ENCODE measurements at places on chromosomes 7 and 10.

- DNase-seq: no peak
Measured at GRCh38 chr10:70193391-70193844, 23.1 kb upstream of the SAR1A start.

GRCh38 chr10:24651923-24652322 lies 71.8 kb downstream of the ARHGAP21 start:
- no peak for DNase-seq

DNA sequence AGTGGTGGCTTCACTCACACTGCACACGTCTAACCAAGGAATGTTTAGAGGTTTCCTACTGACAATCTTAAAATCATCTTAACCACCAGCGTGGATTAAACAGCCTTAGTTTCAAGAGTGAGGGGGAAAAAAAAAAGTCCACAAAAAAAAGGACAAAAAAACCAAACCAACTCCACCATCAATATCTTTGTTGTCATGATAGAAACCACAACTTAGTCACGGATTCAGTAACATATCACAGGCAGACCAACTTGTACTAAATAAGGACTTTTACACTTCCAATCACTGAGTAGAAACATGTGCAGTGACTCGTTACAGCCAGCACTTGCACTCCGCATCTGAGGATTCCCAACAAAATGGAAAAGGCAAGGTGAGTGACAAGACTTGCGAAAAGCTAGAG lies 46.5 kb downstream of the FAM171A1 start:
- DNase-seq: no peak

DNA sequence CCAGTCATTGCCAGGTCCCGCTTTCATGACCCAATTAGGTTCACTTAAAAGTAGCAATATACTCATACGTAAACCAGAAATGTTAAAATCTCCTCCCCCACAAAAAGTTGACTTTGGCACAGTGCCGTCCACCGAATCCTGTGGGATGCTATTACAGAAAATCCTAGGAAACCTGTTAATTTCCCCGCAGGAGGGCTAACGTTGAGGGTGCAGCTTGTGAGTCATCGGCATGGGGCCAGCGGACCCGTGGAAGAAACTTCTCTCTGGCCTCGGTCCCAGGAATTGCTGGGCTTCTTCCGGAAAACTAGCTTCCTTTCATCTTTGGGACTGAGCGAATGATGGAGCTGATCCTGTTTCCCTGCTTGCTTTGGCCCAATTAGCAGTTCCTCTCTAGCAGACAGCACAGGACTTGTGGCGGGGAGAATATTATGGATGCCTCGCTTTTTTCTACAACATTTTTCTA lies 13.5 kb downstream of the CRYGN start:
- no peak for DNase-seq

DNA sequence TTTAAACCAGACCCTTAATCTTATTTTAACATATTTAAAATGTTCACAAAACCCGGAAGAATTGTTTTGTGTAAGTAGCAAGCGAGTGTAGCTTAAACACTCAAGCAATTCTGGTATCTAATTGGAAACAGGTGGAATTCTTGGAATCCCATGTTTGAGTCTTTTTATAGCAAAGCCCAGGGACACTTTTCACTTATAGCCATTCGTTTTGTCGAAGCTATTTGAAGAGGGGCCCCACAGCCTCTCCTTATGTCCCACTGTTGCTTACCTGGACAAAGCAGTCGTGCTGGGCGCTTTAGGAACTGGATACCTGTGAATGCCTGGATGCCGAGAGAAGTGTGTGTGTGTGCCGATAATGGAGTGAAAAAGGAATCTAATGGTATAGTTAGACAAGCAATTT lies 3.3 kb downstream of the CUX1 start:
- DNase-seq: no peak

- DNase-seq: no peak
Measured at GRCh38 chr7:149853157-149853556, 15.0 kb downstream of the ZNF862 start.

GRCh38 chr7:151314401-151314800 lies 27.2 kb upstream of the NUB1 start:
- DNase-seq: no peak

GRCh38 chr7:106139265-106140251 lies 27.4 kb upstream of the SYPL1 start:
- no peak for DNase-seq

GRCh38 chr7:55432939-55433784 lies 68.0 kb downstream of the LANCL2 start:
- peak; percentile 32 for DNase-seq

- DNase-seq: no peak
Measured at GRCh38 chr10:18164093-18164492, 23.9 kb downstream of the CACNB2 start.

DNA sequence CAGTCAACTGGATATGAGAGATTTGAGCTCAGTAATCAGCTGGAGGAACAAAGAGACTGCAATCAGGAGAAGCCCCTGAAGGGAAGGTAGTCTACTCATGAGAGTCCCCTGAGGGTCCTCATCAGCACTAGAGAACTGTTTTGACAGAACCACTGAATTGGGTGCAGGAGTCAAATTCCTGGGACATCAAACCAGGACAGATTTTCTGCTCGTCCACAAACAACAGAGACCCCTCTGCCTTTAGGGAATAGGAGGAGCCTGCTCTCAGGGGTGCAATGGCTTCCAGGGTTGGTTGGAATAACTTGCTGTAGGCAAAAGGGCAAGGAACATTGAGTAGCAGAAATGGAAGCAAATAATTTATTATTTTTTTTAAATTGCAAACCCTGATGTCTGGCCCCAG lies 21.9 kb upstream of the NEUROD6 start:
- DNase-seq: no peak

GRCh38 chr10:124160943-124161582 lies 67.7 kb upstream of the CHST15 start:
- no peak for DNase-seq

GRCh38 chr7:76069238-76069638 lies 21.3 kb downstream of the MDH2 start:
- peak; percentile 64 for DNase-seq

GRCh38 chr10:31604646-31605170 lies 285.7 kb downstream of the ZEB1 start:
- no peak for DNase-seq

- DNase-seq: no peak
Measured at GRCh38 chr7:67863911-67864310, 867.3 kb downstream of the TYW1 start.

GRCh38 chr7:150746921-150747320 lies 9.7 kb downstream of the GIMAP5 start:
- DNase-seq: no peak

DNA sequence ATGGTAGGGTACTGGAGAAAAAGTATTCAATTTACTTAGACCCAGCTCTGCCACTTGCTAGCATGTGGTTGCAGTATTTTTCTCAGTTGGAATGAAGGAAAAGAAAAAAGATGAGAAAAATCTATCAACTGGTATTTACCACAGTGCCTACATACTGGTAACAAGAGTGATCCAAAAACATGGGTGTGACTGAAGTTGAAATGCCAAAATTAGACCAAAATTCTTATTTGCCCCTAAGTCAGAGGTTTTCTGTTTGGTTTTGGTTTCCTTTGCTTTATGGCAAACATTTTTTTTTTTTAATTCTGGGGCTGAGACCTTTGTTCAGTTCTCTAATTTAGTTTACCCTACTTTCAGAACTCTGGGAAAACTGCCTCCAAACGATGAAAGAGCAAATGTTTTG lies 12.3 kb downstream of the HYCC1 start:
- no peak for DNase-seq

- peak; percentile 72 for DNase-seq
Measured at GRCh38 chr10:67864607-67865371, 19.7 kb upstream of the SIRT1 start.

GRCh38 chr7:108724251-108725100 lies 154.8 kb downstream of the DNAJB9 start:
- DNase-seq: no peak

GRCh38 chr7:45236666-45237065 lies 79.1 kb downstream of the RAMP3 start:
- no peak for DNase-seq

GRCh38 chr10:15015451-15015850 lies 28.3 kb upstream of the OLAH start:
- no peak for DNase-seq

GRCh38 chr7:34091321-34091917 lies 186.1 kb downstream of the BMPER start:
- DNase-seq: peak; percentile 22

- DNase-seq: no peak
Measured at GRCh38 chr7:84226759-84227158, 32.2 kb upstream of the SEMA3A start.

DNA sequence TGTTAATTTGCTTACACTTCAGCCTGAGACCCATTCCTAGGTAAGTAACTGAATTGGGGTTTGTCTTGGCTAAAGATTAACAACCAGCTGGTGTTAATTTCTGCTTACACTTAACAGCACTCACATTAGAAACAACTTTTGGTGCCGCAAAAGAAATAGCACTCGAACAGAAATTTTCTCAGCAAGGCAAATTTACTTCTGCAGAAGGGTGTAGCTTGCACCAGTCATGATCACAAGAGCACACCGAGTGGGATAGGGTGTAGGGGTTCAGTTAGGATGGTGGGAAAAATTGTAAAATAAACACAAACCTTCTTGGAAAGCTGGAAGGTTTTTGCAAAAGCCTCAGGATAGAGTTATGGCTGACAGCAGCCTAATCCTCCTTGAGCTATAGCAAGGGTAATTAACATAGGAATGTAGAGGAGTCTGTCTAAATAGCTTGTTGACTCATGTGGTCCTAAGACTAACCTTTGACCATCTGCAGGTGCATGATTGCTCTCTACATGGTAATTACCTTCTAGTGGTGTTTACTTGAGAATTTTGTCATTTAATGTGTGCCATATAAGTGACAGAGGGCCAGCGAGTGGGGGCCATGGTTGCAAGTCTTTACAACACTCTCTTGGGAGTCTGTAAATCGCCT lies 67.8 kb upstream of the CDK13 start:
- no peak for DNase-seq

- DNase-seq: no peak
Measured at GRCh38 chr7:115722302-115722977, 308.1 kb downstream of the TFEC start.

DNA sequence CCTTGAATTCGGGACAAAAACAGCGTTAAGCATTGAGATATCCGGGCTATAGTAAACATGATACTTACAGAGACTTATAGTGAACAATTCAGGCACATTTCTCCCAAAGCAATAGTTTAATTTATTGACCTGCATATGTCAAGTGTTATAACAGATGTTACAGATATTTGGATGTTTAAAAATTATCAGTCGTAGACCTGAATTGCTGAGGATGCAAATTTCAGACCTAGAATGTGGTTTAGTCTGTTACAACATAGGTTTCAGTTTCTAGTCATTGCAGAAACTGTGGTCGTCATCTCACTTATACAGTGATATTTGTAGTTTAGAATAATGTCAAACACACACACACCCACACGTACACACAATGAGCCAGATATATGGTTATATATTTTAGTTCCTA lies 85.2 kb downstream of the VTI1A start:
- DNase-seq: peak; percentile 9

DNA sequence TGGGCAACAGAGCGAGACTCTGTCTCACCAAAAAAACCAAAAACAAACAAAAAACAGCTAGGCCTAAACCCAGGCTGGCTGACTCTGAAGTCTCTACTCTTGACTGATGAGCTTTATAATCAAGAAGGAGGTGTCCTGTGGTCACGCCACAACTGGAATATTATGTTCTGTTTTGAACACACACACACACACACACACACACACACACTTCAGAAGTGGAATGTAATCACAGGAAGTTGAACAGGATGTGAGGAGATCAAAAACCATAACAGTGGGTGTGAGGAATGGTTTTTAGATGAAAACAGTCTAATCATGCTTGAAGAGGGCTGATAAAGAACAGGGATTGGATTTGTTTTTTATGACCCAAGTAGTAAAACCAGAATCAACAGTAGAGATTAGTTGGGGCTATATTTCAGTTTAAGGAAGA lies 51.1 kb upstream of the IL6 start:
- DNase-seq: no peak

GRCh38 chr10:71076473-71077142 lies 135.8 kb upstream of the UNC5B start:
- no peak for DNase-seq

GRCh38 chr7:101529560-101529959 lies 99.5 kb downstream of the MYL10 start:
- no peak for DNase-seq

GRCh38 chr10:112782200-112782907 lies 167.7 kb upstream of the TCF7L2 start:
- no peak for DNase-seq

- peak; percentile 82 for DNase-seq
Measured at GRCh38 chr7:128948976-128949760, 11.4 kb downstream of the IRF5 start.

DNA sequence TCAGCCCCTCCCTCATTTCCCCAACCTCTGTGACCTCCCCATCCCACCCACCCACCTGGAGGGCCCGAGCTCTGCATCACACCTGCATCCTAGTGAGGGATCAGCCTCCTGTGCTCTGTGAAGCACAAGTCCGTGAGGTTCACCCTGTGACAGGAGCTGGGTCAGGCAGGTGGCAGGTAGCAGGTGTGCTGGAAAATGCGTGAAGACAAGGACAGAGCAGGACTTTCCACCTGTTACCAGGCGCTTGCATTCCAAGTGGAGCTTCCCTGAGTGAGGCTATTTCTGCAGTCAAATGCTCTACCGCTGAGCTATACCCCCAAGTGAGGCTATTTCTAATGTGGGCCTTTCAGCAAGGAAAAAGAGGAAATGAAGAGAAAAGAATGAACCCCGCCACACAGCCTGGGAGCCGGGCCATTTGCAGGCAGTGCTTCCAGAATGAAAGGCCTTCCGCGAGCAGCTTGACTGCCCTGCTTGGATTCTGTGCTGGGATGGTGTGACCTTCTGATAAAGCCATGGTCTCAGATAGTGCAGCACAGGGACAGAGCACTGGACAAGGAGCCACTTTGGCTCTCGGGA lies 13.3 kb upstream of the CPXM2 start:
- no peak for DNase-seq

- DNase-seq: peak; percentile 14
Measured at GRCh38 chr7:95921543-95921942, 149.2 kb downstream of the DYNC1I1 start.

DNA sequence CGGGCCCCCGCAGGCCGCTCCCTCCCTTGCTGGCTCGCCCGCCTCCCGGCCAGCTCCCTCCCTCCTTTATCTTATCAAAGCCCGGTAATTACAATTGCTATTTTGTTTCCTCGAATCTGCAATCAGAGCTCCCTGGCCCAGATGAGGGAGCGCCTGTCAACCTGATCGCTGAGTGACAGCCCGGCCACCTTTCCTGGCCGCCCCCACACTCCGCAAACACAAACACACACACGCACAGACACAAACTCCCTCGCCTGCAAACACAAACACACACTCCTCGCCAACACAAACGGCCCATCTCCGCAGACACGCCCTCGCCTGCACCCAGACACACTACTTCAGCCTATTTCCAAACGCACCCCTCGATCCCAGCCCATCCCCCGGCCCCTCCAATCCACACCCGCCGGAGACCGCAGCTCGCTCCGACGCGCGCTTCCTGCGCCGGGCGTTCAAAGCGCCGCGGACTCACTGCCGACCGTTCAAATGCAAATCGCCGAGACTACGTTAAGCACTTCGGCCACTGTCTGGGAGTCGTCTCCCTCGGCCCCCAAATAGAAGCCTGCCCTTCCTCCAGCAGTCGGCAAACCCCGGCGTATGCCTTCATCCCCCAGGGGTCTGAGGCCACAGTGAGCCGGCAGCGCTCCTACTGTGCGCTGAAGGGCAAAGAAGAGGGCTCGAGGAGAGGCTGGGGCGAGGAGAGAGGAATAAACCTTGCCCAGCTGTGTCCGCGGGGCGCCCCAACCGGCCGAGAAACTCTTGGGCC lies 3.0 kb upstream of the FGF8 start:
- no peak for DNase-seq

Measured in suppressor macrophage (primary cell).